ENCODE measurements at places on chromosomes 13 and 19.

GRCh38 chr13:45594764-45595163, 20.8 kb downstream of the ERICH6B start:
- DNase-seq: no peak

- no peak for DNase-seq
These were observed 56.1 kb upstream of the SERPINE3 start for GRCh38 chr13:51283371-51283770.

DNA sequence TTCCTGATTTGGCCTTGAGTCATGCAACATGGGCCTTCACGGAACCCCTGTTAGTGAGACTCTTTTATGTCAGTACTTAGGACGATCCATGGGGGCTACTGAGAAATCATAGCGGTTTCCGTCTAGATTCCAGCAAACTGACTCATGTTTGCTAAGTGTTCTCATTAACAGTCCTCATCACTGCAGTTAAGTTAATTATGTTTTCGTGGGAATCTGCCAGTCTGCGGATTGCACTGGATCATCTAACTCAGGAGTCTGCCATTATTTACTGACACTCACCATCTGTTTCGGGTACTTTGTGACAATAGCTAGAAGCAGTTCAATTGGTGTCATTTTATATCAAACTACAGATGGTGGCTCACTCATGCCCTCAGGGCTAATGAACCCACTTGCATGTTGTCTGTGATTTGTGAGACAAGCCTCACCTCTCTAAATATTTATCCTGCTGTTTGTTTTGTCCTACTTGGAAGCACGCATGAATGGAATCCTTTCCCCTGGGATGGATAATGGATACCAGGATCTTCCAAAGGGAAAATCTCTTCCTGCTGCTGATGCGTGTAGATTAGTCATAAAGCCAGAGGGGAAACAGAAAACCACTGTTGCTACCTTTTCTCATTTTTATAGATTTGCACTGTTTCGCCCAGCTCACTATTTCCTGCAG, 61.8 kb downstream of the RAB20 start:
- DNase-seq: no peak

DNA sequence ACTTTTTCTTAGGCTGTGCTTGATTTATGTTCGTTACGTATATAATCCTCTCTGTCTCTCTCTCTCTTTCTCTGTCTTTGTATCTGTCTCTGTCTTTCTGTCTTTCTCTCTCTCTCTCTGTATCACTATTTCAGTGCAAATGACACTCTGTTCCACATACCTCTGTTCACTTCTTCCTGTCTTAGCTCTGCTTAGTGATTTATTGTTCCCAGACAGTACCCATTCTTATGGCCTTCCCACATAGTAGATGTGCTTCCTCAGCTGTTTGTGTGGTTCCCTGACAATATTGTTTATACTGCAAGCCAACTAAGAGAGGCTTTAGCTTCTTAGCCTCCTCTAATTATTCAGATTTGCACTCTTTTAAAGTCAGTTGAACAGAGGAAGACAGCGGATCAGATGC, 1244.2 kb downstream of the DIAPH3 start:
- no peak for DNase-seq

DNA sequence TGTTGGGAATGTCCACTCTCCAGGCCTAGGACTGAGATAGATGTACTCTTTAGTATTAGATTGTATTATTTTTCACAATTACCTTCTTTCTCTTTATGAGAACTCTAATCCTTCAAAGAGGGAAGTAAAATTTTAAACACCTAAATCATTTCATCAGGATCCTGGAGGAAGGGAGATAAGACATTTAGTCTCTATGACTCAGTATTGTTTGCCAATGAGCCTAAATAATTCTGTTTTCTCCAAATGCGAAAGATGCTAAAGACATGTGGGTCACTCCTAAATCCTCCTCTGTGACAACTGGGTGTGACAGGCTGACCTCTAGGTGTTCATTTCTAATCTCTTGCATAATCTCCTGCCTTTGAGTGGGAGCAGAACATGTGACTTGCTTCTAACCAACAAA, 1736.6 kb upstream of the MIR17HG start:
- DNase-seq: no peak

- no peak for DNase-seq
These were observed 90.0 kb downstream of the PDS5B start for GRCh38 chr13:32676242-32676641.

- no peak for DNase-seq
These were observed 156.6 kb downstream of the TM9SF2 start for GRCh38 chr13:99657848-99658260.

- DNase-seq: no peak
These were observed 11.4 kb upstream of the ZNF91 start for GRCh38 chr19:23406721-23407120.

GRCh38 chr19:32018014-32018413, 327.4 kb upstream of the ZNF507 start:
- no peak for DNase-seq

GRCh38 chr13:30957258-30957943, 24.9 kb downstream of the TEX26 start:
- no peak for DNase-seq

- DNase-seq: no peak
These were observed 1019.5 kb downstream of the PCDH9 start for GRCh38 chr13:66210677-66211076.
